ENCODE measurements at places on chromosomes 11 and 22.

DNA sequence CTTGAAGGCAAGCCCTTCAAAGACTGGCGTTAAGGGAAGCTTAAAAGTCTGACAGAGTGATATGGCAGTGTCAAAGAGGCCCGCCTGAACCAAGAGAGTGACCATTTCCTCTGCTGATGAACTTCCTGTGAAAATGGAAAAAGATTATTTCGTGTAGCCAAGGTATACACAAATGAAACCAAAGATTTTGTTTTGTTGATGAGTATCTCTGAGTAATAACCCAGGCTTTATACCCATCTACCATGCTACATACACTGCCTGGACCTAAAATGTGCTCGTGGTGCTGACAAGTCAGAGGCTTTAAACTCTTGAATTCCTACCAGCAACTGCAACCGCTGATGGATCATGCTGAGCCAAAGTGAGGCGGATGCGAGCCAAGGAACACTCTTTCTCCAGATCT lies 21.0 kb upstream of the FNBP4 start:
- DNase-seq = no peak

DNA sequence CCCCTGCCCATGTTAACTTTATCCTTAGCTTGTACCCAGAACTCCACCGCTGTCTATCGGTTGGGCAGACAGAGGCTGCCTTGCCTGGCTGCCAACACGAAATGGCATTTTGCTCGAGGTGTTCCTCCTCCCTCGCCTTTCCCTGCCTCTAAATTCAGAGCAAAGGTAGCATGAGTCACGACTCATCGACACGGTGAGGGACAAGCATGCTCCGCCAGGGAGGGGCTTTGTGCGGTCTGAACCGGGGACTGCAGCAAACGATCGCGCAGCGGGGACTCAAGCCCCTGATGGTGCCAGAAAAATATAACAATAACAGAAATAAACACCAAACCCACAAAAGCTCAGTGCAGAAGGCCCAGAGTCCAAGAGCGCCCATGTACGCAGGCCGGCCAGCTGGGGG lies 52.3 kb downstream of the RTL6 start:
- no peak for DNase-seq

GRCh38 chr11:118535261-118535660 lies 4.3 kb downstream of the TMEM25 start:
- DNase-seq = no peak

DNA sequence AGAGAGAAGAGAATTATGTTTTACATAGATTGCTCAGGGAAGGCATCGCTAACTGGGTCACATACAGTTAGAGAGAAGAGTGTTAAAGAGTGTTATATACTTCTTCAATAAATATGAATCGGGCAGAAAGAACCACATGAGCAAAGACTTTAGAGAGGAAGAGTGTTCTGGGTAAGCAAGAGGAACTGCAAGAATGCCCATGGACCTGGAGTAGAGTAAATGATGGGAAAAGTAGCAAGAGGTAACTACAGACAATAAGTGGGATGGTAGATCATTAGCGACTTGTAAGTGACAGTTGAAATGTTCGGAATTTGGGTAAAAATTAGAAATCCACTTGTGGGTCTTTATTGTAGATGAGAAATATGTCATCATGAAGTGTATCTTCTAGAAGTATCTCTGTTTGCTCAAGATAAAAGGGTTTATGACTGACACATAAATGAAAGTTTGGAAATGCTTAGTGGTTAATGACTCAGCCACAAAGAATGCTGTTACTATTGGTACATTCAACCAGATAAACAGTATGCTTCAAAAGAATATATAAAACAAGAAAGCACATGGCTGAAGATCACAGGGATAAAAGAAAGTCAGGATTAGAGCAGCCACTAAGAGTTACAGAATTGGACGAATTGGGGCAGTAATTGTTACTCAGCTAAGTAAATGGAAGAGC lies 229.3 kb downstream of the CASP12 start:
- DNase-seq = no peak

DNA sequence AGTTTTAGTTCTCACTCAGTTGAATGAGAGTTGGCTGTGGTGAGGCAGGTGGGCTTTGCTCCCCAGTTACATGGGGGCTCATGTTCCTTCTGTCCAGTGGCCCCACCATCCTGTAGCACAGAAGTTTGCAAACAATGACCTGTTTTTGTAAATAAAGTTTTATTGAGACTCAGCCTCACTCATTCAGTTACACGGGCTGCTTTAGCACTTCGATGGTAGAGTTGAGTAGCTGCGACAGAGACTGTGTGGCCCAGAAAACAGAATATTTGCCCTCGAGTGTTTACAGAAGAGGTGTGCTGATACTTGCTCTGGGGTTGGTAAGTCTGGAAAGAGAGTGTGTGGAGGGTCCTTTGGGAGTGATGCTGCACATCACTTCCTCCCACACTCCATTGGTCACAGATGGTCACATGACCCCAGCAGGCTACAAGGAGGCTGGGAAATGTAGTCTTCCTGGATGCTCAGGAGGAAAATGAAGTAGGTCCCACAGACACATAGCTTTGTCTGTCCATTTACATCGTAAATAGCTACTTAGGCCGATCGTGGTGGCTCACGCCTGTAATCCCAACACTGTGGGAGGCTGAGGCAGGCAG lies 34.6 kb downstream of the IFT27 start:
- peak; percentile 30 for DNase-seq

GRCh38 chr11:108170184-108170583 lies 48.8 kb downstream of the ACAT1 start:
- no peak for DNase-seq

GRCh38 chr11:1946812-1947484 lies at the start of gene MRPL23:
Gene MRPL23 (plus strand): TSS chr11:1947332. CDS start chr11:1947363, 31 bp downstream.
- no peak for DNase-seq

GRCh38 chr22:33722816-33723215 lies 197.5 kb downstream of the LARGE1 start:
- no peak for DNase-seq

- peak; percentile 43 for DNase-seq
Observed at GRCh38 chr22:31490496-31490925, 869 bp upstream of the EIF4ENIF1 start.

- DNase-seq = no peak
Observed at GRCh38 chr11:60821827-60822599, 19.9 kb upstream of the CCDC86 start.

- no peak for DNase-seq
Observed at GRCh38 chr22:32737811-32738497, 63.6 kb upstream of the TIMP3 start.

DNA sequence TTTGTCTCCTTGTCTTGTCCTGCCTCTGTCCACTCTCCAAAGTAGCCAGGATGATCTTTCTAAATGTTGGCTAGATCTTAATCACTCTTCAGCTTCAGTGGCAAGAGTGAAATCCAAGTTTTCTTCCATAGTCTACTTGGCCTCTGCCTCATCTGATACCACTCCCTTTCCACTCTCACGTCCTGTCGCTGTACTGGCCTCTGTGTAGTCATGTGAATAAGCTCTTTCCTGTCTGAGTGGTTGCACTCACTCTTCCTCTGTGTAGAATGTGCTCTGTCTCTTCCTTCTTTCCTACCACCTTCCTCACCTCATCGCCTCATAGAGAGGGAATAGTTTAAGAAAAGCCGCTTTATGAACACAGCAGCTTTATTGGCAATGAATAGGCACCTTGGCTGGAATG lies 86.5 kb downstream of the WNT11 start:
- DNase-seq = no peak

GRCh38 chr22:22933807-22934542 lies 46.4 kb downstream of the IGLL5 start:
- DNase-seq = no peak

GRCh38 chr22:30182815-30183214 lies 63.7 kb downstream of the LIF start:
- DNase-seq = no peak

DNA sequence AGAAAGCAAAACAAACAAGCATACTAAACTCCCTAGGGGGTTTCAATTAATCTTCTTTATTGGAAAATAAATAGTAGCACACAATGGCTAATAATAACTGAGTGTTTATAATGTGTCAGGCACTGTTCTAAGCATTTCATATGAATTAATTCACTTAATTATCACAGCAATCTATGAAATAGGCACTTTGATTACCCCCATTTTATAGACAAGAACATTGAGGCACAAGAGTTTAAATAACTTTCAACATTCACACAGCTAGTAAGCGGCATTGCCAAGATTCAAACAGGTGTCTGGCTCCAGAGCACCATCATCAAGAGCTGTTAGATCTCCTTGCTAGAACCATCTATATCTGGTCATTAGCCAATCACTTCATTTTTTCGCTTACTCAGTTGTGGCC lies 43.1 kb downstream of the PRCP start:
- DNase-seq = no peak

- peak; percentile 32 for DNase-seq
Observed at GRCh38 chr11:115042002-115042401, 363.7 kb downstream of the NXPE2 start.

DNA sequence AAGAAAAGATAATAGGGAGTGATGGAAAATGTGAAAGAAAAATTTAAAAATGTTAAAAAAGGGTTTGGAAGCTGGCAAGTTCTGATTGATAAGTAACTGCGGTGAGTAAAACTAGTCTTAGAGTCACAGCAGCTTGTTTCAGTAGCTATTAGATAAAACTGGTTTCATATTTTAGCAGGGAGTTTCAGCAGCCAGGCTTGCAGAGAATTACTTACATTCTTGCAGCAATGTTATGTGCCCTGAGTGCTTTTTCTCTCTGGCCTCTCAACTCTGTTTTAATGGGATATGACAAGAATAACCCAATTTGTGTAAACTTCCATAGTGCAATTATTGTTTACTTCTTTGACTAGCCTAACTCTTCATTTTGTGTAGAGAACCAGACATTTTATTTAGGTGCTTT lies 33.6 kb downstream of the PPME1 start:
- DNase-seq = no peak

- DNase-seq = no peak
Observed at GRCh38 chr11:102226702-102227490, 90.4 kb upstream of the BIRC3 start.

DNA sequence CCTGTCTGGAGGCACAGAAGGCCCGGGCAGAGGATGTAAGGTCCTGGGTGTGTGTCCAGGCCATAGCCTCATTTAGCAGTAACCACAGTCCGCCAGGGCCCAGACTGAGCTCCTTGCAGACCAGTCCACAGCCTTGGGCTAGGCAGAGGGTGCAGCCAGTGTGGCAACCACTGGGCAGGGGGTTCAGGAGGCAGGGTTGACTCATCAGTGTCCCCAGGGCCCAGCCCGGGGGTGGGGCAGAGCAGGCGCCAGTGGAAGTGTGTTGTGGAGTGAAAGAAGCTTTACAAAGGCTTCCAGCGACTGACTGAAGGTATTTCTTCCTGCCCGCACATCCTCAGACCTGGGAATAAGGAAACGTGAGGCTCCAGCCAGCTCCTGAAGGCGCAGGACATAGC lies 27.7 kb upstream of the WNT11 start:
- no peak for DNase-seq

DNA sequence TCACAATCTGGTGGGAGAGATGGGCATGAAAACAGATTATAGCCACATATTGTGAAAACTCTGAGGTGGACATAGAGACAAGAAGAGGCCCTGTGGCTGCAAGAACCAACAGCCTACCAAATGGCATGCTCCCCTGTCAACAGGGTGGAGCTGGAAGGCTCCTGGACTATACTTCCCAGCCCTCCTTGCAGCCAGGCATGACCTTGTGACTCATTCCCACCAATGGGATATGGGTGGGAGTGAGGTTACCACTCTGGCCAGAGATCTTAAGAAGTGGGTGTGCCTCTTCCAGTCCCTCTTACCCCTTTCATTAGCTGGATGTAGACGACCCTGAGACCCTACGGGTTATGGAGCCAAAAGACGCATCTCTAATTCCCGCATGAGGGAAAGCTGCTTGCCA lies 126.4 kb upstream of the ZBED5 start:
- no peak for DNase-seq

DNA sequence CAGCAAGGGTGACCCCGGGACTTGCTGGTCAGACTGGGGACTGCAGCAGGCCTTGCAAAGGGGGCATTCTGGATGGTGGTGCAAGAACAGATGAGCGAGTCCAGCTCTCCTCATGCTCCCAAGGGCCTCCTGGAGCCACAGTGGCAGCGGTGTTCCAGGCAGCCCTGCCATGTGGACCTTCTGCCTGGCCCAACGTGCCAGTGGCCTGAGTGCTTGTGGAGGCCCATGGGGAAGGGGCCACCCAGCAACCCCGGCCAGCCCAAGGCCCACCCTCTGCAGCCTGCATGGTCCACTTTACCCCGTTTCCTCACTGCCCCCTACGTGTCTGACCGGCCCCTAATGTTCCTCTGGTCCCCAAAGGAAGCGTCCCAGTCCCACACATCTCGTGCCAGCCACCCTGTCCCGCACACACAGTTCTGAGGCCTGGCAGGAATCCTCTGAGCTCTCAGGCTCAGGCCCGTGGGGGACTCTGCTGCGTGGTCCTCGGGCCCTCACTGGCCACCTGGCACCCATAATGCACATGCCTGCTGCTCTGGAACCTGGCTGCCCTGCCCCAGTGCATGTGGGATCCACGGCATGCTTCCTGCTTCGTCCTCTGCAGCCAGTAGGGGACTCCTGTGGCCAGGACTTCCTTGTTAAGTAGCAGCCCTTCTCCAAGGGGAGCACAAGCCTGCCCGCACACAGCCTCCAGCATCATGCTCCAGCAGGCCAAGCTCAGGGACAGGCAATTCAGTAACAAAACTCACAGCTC lies 85.5 kb downstream of the DGCR2 start:
- no peak for DNase-seq

- DNase-seq = peak; percentile 98
Observed at GRCh38 chr11:78424334-78425270, 7.0 kb upstream of the GAB2 start.

GRCh38 chr11:123608945-123609344 lies 45.5 kb downstream of the SCN3B start:
- no peak for DNase-seq

DNA sequence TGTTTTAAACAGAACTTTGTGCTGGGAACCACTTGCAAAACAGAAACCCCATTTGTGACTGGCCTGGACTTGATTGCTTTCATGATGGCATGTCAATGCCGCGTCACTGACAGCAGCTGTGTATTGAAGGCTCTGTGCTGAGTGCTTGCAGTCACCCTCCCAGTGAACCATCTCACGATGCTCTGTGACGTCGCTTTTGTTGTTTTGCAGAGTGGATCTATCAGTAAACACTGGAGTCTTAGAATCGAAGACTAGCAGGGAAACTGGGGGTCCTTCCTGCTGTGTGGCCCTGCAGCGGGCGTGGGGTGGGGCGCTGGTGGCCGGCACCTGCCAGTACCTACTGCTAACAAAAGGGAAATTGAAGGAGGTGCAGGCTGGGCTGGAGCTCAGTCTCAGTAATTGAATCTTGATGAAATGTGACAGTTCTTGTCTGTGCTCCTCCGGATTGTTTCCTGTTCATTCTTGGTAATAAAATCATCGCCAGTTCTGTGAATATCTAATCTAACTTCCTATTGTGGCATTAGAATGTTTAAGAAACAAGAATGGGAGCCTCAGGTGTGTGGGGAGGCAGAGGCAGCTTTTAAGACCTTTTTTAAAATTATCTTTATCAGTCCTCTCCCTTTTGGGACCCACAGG lies 50.5 kb upstream of the PARVG start:
- DNase-seq = no peak

- no peak for DNase-seq
Observed at GRCh38 chr11:8545698-8546366, 48.2 kb downstream of the STK33 start.

GRCh38 chr11:18368221-18368620 lies 26.1 kb upstream of the LDHA start:
- DNase-seq = no peak

GRCh38 chr22:50267591-50268390 lies 2.4 kb downstream of the MAPK11 start:
- no peak for DNase-seq

- no peak for DNase-seq
Observed at GRCh38 chr11:2423157-2424025, 20.9 kb downstream of the TRPM5 start.
